ENCODE measurements at places on chromosomes 4 and X.
A peak's percentile ranks its signal among the peaks of the same experiment; 100 is the strongest.

GRCh38 chr4:39732728-39733127 lies 34.8 kb downstream of the UBE2K start:
- no peak for DNase-seq

DNA sequence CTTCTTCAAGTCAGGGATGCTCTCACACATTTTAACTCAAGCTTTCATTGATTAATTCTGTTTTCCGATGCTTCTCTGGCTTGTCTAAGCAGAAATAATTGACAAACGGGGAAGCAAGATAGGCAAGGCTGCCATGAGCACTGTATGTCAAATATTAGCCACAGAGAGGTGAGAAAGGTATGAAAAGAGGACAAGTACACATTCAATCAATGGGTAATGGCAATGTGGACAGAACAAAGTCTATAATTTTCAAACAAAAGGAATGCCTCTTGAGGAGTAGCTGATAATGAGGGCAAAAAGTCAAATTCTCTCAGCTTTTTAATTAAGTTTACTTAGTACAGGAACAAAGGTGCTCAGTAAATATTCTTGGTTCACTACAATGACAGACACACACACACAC lies 19.6 kb downstream of the COX7B2 start:
- no peak for DNase-seq

GRCh38 chr4:83810428-83810827 lies 274.5 kb downstream of the GPAT3 start:
- DNase-seq: no peak

GRCh38 chrX:153525451-153525850 lies 8.0 kb downstream of the ATP2B3 start:
- DNase-seq: no peak

DNA sequence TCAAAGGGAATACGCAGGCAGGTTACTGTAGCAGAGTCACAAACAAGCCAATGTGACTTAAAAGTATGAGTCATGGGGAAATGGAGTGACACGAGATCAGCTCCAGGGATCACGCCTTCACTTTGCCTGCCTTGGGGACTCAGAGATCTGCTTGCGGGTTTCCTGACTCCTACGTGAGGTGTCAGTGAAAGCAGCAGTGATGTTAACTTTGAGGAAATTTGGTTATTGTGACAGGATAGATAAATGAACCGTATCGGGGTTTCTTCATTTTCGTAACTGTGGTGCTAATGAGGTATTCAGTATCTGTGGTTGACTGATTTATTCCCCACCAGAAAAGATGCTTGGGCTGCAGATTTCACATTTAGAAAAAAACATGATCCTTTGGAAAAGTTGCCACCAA lies 383.3 kb upstream of the ZFP42 start:
- no peak for DNase-seq

DNA sequence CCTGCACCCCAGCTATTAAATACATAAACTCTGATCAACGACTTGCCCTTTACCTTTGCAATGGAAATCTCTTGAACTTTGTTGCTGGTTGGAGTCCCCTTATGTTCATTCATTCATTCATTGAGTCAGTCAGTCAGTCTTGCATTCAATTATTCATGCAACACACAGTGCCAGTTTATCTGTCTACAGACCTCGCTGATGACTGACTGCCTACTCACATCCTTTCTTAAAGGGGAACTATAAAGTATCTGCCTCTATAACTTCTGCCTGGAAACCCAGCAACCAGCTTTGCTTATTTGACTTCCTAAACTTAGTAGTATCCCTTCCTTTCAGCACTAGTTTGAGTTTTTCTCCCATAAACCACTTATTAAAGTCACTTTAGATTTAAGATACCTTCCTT lies 620.8 kb upstream of the ADGRL3 start:
- DNase-seq: no peak

GRCh38 chr4:2837904-2838496 lies 5.6 kb upstream of the ADD1 start:
- no peak for DNase-seq

GRCh38 chr4:186297013-186297645 lies 31.1 kb downstream of the F11 start:
- DNase-seq: no peak

- no peak for DNase-seq
These were observed 46.5 kb downstream of the PHF8 start for GRCh38 chrX:53997724-53998123.

- no peak for DNase-seq
These were observed 76.7 kb downstream of the SCD5 start for GRCh38 chr4:82721819-82722423.

DNA sequence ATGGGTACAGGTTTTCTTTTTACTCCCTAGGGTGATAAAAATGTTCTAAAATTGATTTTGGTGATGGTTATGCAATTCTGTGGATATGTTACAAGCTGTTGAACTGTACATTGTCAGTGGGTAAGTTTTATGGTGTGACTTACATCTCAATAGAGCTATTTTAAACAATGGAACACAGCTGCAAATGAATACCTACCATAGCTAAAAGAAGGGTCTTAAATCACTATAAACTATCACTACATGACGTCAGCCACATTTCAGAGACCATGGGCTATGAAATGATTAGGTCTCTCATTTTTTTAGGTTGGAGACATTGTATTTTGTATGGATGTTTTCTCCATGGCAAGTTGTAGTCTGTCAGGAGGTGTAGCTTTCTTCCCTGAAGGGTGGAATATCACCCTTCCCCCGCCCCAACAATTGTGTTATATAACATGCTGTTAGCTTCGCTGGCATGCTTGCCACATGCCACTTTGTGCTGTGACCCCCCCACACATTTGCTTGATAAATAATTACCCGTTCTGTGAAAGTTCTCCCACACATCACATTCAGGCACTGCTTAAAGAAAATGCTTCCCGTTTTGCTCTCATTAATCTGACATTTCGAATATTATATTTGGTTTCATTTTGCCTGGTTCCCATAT lies 159.7 kb downstream of the ARHGAP10 start:
- DNase-seq: no peak

DNA sequence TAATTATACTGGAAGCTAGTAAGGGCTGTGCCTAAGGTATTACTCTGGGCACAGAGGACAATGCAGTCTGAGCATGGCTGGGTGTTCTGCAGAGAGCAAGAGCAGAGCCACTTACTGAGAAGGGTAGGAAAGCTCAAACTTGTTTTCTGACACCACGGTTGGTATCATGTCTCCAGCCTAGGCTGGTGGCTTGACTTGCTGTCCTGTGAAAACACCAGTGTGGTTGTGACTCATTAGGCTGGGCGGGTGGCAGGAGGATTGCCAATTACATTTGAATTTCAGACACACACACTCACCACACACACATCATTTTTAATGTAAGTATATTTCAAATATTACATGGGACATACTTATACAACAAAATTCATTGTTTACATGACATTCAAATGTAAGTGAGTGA lies 19.7 kb upstream of the MTM1 start:
- DNase-seq: no peak

DNA sequence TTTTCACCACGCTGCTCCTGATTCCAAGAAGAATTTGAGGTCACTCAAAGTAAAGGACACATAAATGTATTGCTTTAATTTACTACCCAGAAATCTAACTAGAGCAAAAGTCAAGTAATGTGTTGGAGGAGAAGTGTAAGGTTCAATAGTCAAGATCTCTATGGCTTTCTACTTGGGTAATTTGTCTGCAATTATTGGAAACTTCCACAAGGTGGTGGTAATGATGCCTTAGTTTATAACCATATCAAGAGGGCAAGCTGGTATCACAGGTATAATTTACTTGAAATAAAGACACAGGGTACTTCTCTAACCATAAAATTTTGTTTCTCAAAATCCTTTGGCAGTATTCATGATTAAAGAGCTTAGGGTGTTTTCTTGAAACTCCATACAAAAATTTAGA lies 10.2 kb upstream of the GRIA3 start:
- DNase-seq: no peak

- DNase-seq: peak; percentile 1
These were observed 74.9 kb downstream of the NSG1 start for GRCh38 chr4:4461850-4462249.

GRCh38 chr4:682490-683172 lies 6.3 kb downstream of the SLC49A3 start:
- no peak for DNase-seq

GRCh38 chr4:161486461-161486860 lies 677.3 kb downstream of the FSTL5 start:
- DNase-seq: no peak

- DNase-seq: no peak
These were observed 9.1 kb downstream of the WFS1 start for GRCh38 chr4:6278801-6279197.

DNA sequence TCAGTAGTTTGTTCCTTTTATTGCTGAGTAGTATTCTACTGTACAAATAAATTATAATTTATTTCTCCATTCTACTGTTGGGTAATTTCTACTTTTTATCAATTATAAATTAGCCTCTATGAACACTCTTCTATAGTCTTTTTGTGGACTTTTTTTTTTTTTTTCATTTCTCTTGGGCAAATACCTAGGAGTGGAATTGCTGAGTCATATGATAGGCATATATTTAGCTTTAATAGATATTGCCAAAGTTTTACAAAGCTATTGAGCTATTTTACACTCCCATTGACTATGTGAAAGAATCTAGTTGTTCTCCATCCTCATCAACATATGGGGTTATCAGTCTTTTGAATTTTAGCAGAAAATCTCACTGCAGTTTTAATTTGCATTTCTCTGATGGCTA lies 12.6 kb downstream of the NYX start:
- no peak for DNase-seq

DNA sequence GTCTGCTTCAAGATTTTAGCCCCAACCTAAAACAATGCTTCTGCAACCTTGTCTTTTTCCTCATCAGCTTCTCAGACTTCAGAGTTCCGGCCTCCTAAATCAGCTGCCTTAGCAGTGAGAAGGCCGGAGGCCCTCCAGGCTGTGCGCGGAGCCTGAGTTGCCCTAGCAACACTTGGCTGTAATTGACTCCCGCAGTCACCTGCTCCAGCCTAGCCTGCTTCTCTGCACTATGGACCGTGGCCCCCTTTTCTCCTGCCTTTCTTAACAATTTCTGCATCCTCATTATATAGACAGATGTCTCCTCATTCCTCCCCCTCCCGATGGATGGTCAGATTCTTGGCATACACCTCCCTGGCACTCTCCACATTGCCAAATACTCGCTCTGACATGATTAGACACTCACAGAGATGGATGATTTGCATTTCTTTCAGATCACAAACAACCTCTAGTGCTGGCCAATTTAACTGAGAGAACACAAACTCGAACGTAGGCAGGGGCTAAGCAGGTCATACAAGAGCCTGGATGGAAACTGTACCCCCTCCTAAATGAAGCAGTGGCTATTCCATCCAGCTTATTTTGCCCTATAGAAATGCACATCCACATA lies 9.5 kb upstream of the HUWE1 start:
- no peak for DNase-seq

DNA sequence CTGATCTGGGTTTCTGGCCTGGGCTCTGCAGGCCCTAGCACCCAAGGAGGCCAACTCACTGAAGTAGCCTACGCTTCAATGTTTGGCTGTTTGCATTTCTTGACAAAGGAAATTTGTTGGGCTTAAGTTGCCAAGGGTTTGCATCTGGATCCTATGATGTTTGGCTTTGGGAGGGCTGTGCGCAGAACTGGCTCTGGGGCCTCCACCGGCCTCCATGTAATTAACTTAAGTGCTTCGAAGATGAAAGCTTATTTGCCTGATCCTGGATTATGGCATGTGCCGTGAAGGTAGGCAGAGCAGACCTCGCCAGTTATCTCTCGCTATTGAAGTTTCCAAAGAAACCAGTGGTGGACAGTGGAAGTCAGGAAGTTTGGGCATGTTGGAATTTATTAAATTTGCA lies 124.3 kb upstream of the STX18 start:
- DNase-seq: no peak

GRCh38 chrX:77433001-77433400 lies 14.2 kb upstream of the FGF16 start:
- no peak for DNase-seq

- no peak for DNase-seq
These were observed 552 bp downstream of the ADH5 start for GRCh38 chr4:99088023-99088449.

DNA sequence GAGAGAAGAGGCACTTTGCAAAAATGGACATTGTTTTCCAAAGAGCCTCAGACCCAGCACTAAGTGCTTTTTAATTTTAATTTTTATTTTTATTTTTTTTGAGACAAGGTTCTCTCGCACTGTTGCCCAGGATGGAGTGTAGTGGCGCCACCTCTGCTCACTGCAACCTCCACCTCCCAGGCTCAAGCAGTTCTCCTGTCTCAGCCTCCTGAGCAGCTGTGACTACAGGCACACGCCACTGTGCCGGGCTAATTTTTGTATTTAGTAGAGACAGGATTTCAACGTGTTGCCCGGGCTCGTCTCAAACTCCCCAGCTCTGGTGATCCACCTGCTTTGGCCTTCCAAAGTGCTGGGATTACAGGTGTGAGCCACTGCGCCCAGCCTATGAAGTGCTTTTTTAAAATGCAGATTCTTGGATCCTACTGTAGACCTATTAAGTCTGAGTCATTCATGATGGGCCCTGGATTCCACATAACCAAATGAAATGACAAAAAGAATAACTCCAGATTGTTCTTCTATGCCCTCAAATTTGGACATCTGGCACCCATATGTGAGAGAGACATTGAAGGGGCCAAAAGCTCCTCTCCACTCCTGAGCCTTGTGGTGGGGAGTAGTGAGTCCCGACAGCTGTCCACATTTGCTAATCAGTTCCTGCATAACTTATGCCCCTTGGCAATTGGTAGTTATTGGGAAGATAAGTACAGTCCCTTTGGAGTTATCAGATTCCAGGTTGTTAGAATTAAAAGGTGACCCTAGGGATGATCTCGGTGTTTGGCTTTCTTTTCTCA lies 3.6 kb downstream of the NOCT start:
- no peak for DNase-seq
